ENCODE measurements at places on chromosomes 13 and 19.

GRCh38 chr19:1250437-1251260 lies 2.3 kb downstream of the MIDN start:
- no peak for DNase-seq

- no peak for DNase-seq
Measured at GRCh38 chr13:24161980-24162525, 1.5 kb downstream of the SPATA13 start.

DNA sequence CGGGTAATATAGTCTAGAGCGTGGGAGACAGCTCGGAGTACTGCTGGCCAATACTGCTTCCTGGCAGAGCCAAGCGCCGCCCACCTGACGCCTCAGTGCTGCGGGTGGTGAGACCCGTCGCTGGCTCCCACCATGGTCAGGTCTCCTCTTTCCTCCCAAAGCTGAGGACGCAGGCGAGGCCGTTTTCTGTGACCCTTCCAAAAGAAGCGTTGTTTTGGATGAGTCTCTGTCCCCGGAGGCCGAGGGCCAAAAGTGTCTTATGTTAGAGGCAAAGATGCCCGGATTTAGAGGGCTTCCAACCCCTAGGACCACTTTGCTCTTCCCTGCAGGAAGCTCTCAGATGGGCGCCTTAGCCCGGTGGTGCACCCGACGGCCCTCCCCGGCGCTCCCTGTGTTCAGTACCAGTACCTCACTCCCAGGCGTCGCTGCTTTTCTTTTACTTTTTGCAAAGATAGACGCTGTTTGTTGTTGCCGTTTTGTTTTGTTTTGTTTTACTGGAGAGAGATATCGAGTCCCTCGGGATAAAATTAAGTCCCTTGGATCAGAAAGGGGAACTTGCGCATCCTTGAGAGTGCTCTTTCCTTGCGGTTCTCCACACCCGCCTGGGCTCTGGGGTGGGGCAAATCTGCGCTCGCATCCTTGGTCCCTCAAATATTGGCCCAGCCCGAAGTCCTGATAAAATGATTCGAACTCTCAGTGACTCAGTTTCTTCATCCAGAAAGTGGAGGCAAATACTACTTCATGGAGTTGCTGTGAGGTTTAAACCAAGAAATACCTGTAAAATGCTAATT lies 7.0 kb downstream of the PDX1 start:
- DNase-seq, result no peak

- DNase-seq, result no peak
Measured at GRCh38 chr13:75073786-75074185, 408.2 kb downstream of the TBC1D4 start.

GRCh38 chr13:113882267-113882630 lies 18.4 kb upstream of the GAS6 start:
- no peak for DNase-seq

GRCh38 chr19:7869910-7870511 lies 4.2 kb downstream of the PRR36 start:
- DNase-seq, result no peak

GRCh38 chr19:33465371-33465770 lies 56.2 kb downstream of the PEPD start:
- no peak for DNase-seq

GRCh38 chr19:55694656-55695491 lies 19.8 kb downstream of the EPN1 start:
- no peak for DNase-seq

GRCh38 chr19:47792616-47793015 lies 11.7 kb downstream of the TPRX1 start:
- DNase-seq, result no peak

DNA sequence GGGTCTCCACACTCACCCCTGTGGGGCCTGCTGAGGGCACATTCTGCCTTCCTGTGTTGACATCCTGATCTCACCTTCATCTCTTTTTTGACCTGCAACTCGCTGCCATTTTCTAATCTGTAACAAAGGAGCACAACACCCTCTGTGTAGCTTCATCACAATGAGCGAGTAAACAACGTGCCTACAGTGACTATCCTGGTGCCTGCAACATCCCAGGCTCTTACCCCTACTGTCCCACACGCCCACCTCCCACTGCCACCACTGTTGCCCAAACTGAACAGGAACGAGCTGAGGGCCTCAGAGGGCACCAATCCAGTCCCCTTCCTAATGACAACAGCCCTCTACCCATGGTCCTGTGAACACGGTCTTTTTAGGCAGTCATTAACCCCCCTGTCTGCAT lies 102.2 kb upstream of the GJB6 start:
- DNase-seq, result no peak

DNA sequence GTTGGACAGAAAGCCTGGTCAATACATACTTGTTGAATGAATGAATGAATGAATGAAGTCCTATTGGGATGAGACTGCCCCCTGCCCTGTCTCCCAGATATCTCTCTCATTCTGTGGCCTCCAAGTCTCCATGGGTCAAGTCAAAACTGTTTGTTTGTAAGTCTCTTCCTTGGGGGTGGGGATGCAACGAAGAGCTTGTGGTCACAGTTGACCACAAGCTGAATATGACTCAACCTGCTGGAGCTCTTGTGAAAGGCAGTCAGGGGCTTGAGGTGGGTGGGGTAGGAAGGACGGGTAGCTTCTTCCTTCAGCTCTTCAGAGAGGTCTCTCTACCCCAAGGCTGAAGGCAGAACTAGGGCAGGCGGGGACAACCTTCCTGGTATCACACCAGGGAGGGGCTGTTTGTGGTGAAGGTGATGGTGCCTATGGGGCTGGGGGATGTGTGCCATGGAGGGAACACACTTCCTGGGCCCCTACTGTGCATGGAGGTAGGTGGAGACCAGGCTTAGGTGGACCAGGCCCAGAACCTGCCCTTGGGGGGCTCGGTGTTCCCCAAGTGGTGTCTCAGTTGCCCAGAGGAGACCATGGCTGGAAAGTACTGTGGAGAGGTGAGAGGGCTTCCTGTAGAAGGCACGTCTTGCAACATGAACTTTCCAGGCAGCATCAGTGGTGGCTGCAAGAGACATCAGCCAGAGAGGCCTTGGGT lies 8.0 kb downstream of the MYO1F start:
- DNase-seq, result peak; percentile 69

DNA sequence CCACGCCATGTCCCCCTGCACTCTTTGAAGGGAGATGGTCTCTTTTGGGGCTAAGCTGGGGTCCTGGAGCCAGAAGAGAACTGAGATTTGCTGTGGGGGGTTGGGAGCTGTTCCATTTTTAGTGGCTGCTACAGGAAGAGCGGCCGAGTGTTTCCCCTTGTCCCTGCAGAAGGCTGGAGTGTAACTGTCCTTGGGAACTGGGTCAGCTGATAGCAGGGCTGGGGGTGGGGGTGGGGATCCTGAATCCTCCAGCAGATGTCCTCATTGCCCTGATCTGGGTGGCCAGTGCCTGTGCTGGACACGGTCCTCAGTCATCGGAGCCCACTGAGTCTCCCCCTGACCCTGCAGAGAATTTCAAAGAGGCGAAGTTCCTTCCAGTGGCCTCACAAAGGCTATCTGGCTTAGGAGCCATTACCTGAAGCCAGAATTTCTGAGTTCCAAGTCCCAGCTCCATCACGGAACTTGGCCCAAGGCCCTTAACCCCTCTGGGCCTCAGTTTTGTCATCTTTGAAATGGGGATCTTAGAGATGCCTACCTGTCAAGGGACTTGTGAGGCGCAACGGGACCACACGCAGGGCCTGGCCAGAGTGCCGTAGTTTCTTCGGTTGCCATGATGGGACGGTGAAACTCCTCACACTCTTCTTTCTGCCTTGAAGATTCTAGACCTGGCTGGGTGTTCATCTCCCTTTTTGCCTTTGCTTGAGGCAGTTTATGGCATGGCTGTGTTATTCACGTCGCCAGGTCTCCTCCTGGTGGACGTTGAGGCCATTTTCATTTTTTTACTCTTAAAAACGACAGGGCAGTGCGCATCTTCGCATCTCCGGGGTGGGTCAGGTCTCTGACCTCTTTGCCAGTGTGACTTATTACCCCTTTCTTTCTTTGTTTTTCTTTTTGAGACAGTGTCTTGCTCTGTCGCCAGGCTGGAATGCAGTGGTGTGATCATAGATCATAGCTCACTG lies 51.9 kb downstream of the DNM2 start:
- peak; percentile 42 for DNase-seq

DNA sequence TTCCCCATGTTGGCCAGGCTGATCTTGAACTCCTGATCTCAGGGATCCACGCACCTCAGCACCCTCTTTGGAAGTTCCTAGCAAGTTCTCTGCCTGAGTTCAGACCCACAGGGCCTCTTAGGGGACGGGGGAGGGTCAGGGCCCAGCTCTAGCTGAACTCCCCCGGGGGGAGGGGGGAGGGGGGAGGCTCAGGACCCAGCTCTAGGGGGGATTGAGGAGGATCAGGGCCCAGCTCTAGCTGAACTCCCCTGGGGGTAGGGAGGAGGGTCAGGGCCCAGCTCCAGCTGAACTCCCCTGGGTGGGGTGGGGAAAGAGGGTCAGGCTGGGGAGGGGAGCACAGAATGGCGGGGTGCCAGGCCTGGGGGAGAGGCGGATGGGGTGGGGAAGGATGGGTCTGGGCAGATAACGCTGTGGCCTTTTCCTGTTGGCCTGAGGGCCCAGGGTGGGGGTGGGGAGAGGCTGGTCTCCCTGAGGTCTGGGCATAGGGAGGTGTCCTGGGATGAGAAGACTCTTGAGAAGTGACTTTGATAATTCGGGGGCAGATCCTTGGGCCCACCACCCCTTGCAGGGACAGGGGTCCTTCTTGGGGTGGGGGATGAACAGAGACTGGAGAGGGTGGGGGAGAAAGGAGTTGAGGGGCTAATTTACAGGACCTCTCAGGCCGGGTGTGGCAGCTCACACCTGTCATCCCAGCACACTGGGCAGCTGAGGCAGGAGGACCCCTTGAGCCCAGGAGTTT lies 5.5 kb upstream of the PTBP1 start:
- DNase-seq, result no peak

DNA sequence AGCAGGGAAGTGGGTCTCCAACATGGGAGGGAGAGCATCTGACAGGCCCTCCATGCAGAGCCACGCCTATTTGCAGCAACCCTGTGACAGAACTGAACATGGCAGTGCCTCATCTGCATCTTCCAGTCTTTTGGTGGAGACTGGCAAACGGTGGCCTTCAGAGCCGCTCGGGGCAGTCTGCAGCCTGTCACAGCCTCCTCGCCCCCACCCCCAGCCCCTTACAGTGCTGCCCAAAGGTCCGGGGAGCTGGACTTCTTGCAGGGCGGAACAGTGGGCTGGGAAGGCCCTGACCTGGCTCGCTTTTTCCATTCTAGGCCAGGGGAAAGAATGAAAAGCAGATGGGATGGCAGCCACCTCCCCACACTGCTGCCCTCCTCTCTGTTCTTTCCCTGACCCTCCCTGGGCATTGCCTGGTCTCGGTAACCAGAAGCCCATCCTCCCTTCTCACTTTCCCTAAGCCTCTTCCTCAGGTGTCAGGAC lies 2.7 kb downstream of the CALM3 start:
- no peak for DNase-seq

DNA sequence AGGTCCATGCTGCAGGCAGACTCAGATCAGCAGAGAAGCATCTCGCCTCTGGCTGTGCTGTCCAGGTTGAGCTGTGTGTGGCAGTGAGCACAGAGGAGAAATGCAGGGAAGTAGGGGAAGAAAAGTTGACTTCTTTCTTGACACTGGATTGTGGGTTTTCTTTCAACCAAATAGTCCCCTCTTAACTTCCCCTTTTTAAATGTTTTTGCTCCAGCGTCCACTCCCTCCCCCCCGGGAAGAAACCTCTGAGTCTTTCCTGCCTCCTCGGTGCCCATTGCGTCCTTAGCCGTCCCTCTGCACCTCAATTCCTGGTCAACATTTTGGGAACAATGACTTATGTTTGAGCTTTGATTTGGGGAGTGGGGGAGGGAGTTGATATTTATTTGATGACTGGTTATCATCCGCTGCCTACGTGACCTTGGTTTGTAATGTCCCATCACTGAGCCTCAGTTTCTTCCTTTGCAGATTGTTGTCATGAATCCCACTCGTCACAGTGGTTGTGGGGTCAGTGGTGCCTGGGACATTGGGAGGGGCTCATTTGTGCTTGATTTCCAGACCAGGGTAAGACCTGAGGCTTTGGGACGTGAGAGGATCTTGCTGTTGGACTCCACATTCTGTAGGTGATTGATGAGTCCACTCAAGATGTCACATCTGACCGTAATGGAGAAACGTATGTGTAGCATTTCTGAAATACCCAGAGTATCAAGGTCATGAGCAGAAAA lies at the start of gene LILRB2:
LILRB2 (minus strand) TSS at position 104 of the 722 bp plus-strand sequence. CDS start 614 bp downstream, outside the sequence.
- no peak for DNase-seq

DNA sequence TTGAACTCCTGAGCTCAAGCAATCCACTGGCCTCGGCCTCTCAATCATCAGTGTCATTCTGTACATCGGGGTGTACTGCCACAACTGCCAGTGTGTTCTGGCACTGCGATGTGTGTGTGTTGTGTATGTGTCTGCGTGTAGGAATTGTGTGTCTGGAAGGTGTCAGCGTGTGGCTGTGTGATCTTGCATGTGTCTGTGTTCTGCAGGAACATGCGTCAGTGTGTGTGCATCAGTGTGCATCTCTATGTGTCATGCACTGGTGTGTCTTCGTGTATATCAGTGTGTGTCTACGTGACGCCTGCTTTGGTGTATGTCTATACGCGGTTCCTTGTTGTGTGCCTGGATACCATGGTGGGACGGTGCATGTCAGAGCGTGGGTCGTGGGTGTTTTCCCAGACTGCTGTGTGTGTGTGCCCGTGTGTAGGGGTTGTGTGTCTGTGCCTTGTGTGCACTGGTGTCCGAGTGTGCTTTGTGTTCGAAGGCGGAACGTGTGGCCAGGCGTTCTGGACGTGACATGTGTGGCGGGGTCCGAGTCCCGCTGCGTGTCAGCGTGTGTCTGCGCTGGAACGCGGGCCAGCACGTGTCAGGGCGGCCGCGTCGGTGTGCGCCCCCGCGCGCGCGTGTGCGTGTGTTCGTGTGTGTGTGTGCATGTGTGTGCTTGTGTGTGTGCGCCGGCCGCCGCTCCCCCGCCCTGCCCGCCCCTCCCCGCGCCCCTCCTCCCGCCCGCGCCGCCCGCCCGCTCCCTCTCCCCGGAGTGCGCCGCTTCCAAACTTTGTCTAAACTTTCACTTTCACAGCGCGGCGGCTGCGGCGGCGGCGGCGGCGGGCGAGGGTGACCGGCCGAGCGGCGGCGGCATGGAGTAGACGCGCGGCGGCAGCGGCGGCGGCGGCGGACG lies at the start of gene NFIX:
NFIX (plus strand) TSS at position 775 of the 895 bp plus-strand sequence. CDS start 363 bp downstream, outside the sequence.
- no peak for DNase-seq

- DNase-seq, result no peak
Measured at GRCh38 chr13:40445557-40445990, 220.9 kb downstream of the FOXO1 start.

DNA sequence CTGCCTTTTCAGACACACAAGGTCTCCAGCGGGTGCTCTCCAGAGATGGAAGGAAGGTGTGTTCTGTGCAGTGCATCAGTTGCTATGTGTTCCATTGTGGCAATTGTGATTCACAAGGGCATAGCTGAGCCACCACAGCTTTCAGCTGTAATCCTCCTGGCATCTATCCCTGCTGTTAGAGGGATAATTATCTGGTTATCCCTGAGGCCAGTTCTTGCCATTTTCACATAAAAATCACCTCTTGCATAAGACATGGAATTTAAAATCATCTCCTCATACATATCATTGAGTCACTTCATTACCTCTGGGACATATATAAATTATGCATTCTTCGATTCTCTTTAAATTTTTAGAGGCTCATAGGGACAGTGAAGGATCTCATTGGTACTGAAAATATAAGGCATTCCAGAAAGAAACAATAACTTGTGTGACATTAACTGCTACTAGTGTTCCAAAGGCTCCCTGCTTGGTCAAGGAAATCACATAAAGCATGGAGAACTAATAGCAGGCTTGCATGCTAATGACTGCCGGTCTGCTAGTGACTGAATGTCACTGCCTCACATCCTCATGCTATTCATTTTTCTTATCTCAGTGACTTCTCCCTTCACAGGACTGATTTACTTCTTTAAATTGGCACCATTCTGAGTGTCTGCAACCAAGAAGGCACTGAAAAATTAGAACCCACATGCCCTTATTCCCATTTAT lies 214.0 kb downstream of the ENOX1 start:
- DNase-seq, result no peak

GRCh38 chr19:10612499-10613119 lies 12.7 kb upstream of the SLC44A2 start:
- no peak for DNase-seq

All from foreskin melanocyte (primary cell).